ENCODE measurements at places on chromosomes 4 and X.

- no peak for DNase-seq
These were observed 64.6 kb downstream of the COX7B2 start for GRCh38 chr4:46844325-46844917.

DNA sequence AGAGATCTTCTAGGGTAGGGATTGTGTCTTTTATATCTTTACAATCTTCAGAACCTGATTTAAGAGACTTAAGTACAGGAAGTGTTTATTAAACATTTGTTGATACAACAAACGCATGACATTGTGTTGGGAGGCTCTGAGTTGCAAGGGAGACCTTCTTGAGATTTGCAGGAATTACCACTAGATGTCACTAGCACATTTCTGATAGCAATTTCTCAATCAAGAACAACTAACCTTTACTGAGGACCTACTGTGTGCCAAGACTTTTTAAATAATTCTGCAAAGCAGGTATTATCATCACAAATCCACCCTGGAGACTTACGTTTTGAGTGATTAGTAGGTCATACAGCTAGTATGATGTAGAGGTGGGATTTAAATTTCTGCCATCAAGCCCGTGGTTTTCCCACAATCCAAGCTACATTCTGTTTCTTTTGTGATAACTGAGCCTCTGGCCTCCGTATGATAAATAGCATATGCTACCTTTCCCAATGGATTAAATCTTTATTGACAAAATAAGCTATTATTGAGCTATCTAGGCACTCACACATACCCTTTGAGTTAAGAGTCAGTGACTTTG is 986.0 kb downstream of the CCSER1 start:
- no peak for DNase-seq

- no peak for DNase-seq
These were observed 90.4 kb upstream of the CITED1 start for GRCh38 chrX:72396117-72396516.

- DNase-seq, result no peak
These were observed 7.7 kb upstream of the HAND2 start for GRCh38 chr4:173537613-173538147.

Data from activated T-cell treated with anti-CD3 and anti-CD28 coated beads, Interleukin-2, amount 50 U/mL, for 24 hours (primary cell).